Effector CD4-positive, alpha-beta T cell (primary cell): ENCODE measurements at places on chromosomes 11 and 22.
A peak's percentile ranks its signal among the peaks of the same experiment; 100 is the strongest.

DNA sequence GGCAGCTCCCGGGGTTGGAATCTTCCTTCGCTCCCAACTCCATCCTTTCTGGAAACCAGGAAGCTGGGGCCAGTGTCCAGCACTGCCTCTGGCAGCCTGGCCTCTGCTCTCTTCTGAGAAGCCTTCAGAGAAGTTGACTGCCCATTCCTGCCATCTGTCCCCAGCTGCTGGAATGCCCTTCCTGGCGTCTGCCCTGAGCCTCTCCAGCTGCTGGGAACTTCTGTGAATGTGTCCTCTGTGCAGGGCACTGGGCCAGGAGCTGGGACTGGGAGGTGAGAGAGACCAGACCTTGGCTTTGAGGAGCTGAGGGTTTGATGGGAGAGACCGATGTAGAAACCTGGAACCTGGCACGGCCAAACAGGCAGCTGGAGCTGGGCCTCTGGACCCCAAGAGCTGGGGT, 5.9 kb upstream of the SOX10 start:
- no peak for DNase-seq

DNA sequence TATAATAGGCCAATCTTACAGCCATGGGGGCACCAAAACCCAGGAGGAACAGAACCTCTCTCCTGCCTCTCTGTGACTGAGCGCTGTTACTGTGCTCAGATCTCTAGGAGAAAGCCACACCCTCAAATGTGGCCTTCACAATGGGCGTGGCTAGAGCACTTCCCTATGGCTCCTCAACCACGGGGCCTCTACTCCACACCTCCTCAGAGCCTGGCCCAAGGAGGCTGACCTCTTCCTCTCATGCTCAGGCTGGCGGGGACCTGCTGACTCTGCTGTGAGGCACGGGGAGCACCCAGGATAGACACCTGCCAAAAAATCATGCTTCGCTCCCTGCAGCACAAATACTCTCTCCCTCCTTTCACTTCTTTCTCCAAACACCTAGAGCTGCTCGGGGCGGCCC, 41.0 kb downstream of the C11orf58 start:
- DNase-seq, result no peak

GRCh38 chr22:19579115-19579811, 55.1 kb upstream of the CLDN5 start:
- DNase-seq, result no peak

- peak; percentile 50 for DNase-seq
Measured at GRCh38 chr11:67351275-67352005, 1.9 kb downstream of the POLD4 start.

- no peak for DNase-seq
Measured at GRCh38 chr11:85811624-85812023, 683 bp upstream of the SYTL2 start.

GRCh38 chr11:63534895-63535461, 1.6 kb upstream of the PLAAT4 start:
- DNase-seq, result no peak

GRCh38 chr11:104705490-104706190, 192.6 kb downstream of the CASP12 start:
- peak; percentile 62 for DNase-seq

- no peak for DNase-seq
Measured at GRCh38 chr11:112961751-112962578, 745 bp downstream of the NCAM1 start.

GRCh38 chr22:24494167-24494527, 985 bp upstream of the UPB1 start:
- DNase-seq, result no peak
